ENCODE measurements at places on chromosomes 11 and 22.
A peak's percentile ranks its signal among the peaks of the same experiment; 100 is the strongest.

- no peak for DNase-seq
Measured at GRCh38 chr22:48959496-48959895, 868.2 kb downstream of the BRD1 start.

GRCh38 chr11:1777737-1778136 lies 14.0 kb upstream of the CTSD start:
- no peak for DNase-seq

DNA sequence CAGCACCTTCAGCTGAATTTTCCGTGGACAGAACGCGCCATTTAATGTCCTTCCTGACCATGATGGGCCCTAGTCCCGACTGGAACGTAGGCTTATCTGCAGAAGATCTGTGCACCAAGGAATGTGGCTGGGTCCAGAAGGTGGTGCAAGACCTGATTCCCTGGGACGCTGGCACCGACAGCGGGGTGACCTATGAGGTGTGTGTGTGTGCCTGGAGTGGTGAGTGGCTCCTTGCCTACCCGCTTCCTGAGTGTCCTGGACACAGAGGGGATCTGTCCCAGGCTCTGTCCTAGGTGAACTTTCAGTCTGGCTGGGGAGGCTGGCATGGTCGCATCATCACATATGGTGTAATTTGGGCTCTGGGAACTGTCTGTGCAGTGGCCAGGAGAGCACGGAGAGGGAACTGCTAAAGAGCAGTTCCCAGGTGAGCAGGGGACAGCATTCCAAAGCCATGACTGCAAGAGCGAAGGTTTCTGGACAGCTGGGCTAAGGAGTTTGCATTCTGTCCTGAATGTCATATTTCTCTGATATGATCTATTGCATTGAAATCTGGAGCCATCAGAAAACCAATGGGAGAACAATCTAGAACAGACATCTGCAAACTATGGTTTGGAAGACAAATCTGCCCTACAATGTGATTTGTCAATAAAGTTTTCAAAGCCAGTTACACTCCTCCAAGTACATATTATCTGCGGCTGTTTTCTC lies 104.3 kb downstream of the RRAS2 start:
- DNase-seq: no peak

GRCh38 chr22:29144786-29145160 lies 60.9 kb upstream of the EMID1 start:
- DNase-seq: no peak

DNA sequence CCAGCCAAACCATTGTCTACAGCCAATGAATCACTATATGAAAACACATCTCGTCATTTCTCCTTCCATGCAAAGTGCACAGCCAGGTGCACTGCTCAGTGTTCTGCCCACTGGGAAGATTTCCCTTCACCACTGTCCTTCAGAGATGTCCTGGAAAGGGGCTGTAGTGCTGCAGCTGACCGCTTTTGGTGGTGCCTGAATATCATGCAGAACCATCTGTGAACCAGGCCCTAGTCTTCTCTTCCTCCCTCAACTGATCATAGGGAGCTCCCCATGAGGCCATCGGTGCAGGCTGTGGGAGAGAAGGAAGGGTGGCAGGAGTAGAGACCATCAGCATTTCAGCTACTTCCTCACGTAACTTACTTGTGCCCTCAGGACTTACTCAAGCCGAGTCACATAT lies 70.2 kb downstream of the GAB4 start:
- DNase-seq: no peak

GRCh38 chr11:66918741-66919140 lies 39.4 kb downstream of the PC start:
- DNase-seq: no peak

DNA sequence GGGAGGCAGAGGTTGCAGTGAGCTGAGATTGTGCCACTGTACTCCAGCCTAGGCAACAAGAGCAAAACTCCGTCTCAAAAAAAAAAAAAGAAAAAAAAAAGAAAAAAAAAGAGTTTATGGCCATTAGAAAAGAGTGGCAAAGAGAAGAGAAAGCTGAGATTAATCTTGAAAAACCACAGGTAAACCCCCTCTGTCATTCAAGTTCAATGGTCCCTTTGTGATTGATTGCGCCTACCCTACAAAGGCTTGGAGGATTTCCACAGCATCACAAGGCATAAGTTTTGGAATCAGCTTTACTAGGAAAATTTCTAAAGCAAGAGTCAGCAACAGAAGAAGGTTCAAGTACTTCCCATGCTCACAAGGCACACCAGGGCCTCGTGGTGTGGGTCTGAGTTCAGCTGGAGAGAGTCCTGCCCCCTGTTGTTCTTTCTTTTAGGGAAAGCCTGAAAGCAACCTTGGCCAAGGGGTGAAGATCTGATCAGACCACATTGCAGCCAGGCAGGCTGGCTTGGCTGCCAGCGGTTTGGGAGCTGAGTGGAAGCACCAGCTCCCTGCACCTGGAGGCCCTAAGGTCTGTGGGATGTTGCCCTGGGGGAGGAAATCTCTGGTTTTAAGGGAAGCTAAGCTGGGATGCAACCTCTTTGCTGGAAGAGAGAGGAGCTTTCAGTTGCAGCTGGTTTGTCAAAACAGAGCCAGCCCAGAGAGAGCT lies 41.8 kb downstream of the SLN start:
- no peak for DNase-seq

- DNase-seq: no peak
Measured at GRCh38 chr11:9821008-9821752, 157.3 kb downstream of the SWAP70 start.

DNA sequence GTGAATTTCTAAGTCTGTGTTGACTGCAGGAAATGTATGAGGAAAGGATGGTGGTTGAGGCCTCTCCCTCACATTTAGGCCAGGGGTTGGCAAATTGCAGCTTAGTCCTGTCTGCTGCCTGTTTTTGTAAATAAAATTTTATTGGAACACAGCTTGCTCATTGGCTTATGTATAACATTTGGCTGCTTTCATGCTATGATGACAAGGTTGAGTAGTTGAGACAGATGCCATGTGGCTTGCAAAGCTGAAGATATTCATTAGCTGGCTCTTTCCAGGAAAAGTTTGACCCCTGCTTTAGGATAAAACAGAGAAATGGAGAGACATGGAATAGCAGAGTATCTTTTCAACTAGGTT lies 46.2 kb downstream of the BCR start:
- no peak for DNase-seq

GRCh38 chr11:19680829-19681368 lies 31.7 kb upstream of the NAV2 start:
- DNase-seq: no peak

- no peak for DNase-seq
Measured at GRCh38 chr11:81569999-81570398, 1163.7 kb downstream of the FAM181B start.

- no peak for DNase-seq
Measured at GRCh38 chr11:65278356-65278755, 16.6 kb downstream of the POLA2 start.

- DNase-seq: no peak
Measured at GRCh38 chr11:122776546-122776945, 61.8 kb upstream of the CRTAM start.

DNA sequence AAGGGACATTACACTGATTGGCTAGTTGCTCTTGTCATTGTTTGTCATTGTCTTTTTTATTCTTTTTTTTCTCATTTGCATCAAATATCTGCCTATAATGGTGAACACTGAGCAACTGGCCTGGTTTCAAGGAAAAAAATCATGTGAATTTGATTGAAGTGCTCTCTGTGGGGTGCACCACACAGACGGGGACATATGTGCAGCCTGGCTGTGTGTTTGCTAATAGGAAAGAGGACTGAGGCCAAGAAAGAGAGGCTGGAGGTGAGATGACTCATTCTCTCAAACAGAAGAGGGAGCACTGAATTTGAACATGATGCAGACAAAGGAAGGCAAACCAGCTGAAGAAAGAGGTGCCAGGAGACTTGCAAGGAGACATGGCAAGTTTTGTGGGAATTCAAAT lies 684.9 kb upstream of the CCDC90B start:
- DNase-seq: no peak

- DNase-seq: no peak
Measured at GRCh38 chr11:119092880-119093842, 8.5 kb downstream of the HMBS start.

GRCh38 chr11:69828971-69829344 lies 9.7 kb upstream of the FGF3 start:
- no peak for DNase-seq

- no peak for DNase-seq
Measured at GRCh38 chr11:117583063-117583801, 213.8 kb downstream of the DSCAML1 start.

- peak; percentile 68 for DNase-seq
Measured at GRCh38 chr22:31970490-31971444, 26.4 kb downstream of the YWHAH start.

DNA sequence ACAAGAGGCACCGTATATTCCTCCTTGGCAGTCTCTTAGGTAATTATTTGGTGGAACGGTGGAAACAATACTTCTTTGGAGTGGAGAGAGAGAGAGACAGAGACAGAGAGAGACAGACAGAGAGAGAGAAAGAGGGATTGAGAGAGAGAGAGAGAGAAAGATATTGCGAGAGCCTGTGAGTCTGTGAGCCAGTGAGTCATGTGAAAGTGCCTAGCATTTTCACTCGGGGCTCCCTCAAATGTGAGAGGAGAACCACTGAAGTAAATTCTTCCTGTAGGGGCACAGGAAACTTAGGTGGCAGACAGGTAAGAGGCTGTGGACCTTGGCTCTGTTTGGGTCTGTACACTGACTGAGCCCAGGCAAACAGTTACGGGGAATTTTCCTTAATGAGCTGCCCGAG lies 31.6 kb upstream of the SNX19 start:
- no peak for DNase-seq

- no peak for DNase-seq
Measured at GRCh38 chr22:22578702-22579424, 19.8 kb upstream of the PRAME start.

DNA sequence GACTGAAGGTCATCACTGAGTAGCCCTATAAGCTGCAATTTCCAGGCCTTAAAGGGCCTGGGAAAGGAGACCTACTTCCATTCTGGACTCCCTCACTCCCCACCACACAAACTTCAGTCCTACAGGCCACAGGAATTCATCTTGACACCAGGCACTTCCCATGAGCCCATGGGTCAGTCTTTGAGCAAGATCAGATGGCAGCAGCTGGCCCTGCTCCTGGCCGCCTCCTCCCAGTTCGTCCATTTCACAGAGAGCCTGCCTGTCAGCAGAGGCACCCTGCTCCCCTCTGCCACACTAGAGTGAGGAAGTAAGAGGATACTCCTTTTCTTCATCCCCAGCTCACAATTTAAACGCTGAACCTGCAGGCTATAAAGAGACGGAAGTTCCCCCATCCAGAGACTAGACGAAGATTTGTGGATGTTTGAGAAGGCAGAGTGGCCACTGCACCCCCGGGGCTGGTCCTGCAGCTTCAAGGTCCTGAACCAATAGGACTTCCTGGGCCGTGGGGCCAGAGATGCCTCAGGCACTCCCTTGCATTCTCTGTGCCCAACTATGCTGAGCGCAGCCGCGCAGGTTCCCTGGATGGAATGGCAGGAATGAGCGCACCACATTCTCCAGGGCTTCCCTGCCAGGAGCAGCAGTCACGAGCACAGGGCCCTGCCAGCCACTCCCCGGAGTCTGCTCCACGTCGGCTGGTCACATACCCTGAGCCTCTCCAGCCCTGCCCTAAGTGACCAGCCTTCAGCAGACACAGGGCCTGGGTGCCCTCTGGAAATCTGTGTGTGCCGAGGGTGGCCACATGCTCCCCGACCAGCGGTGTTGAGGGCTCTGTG lies 33.5 kb upstream of the BID start:
- no peak for DNase-seq

DNA sequence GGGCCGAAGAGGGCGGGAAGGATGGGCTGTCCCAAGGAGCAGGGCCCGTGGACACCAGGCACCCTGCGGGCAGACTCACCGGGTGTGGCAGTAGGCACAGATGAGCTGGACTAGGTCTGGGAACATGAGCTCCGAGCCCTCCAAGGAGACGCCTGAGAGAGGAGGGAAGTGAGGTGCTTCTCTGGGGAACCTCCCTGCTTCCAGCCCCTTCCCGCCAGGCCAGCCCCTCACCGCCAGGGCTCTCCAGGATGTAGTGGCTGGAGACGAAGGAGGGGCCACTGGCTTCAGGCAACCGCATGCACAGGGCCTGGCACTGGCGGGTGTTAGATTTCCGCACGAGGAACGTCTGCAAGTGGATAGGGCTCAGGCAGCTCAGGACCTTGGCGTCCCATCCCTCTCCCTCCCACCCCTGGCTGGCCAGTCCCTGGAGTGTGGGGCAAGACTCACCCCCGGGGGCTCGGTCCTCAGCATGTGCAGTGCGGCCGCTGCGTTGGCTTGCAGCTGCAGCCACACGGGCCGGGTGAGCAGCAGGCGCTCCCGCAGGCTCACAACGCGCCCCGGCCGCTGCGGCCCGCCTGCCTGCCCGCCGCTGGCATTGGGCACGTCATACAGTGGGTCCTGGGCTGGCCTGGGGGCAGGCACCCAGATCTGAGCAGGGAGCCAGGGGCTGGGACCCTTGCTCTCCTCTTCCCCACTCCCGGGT lies 552 bp downstream of the RIN1 start:
- DNase-seq: no peak

- DNase-seq: no peak
Measured at GRCh38 chr22:19240813-19241592, 50.5 kb downstream of the CLTCL1 start.

GRCh38 chr22:24420072-24420976 lies 7.1 kb upstream of the ADORA2A start:
- no peak for DNase-seq

- DNase-seq: no peak
Measured at GRCh38 chr11:66498506-66498905, 11.9 kb upstream of the BBS1 start.

DNA sequence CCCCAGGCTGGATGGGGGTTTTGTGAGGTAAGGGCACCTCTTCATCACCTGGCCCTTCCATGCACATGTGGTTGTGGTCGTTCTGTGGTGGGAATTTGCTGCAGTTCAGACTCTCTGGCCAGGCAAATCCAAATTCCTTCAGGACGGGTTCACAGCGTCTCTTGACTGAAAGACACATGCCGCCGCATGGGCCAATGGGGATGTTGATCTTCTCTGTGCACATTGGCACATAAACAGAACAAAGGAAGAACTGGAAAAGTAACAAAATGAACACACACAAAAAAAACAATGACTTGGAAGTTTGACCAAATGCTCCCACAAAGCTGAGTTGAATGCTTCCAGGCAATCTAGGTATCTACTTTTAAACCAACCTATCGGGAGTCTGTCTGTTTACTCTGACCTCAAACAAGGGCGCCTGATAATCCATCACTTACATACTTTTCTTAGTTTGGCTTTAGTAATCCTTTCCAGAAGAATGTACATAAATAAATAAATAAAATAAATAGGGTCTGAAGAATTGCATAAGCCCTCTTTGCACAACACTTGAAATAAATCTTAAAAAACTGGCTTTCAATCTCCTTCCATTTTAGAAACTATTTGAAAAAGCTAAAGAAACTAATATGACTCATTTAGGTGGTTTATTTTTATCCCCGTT lies 2.8 kb downstream of the FZD4 start:
- no peak for DNase-seq

All from activated naive CD4-positive, alpha-beta T cell (primary cell).